ENCODE measurements at places on chromosomes 4 and X.

DNA sequence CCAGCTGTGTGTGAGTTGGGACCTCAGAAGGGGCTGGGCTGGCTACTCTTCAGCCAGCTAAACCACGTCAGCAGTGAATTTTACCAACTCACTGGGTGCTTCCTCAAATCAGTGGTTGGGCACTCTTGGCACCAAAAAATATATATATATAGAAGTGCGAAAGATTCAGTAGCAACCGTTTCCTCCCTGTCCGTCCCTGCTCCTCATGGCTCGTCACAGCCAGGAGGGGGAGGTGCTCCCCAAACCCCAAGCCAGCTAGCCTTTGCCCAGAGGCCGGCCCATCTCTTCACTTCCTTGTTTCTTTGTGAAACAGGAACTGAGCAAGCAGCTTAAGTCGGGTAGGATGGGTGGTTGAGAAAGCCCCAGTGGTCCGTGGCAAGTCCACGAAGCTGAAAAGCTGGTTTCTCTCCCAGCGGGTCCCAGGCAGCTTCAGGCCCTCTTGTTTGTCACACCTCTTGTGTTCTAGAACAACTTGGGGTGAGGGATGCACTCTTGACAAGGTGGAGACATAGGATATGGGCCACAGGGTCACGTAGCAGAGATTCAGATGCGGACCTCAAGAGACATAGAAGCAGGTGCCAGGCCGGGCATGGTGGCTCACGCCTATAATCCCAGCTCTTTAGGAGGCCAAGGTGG, 6.8 kb upstream of the SASH3 start:
- DNase-seq, result peak; percentile 37

DNA sequence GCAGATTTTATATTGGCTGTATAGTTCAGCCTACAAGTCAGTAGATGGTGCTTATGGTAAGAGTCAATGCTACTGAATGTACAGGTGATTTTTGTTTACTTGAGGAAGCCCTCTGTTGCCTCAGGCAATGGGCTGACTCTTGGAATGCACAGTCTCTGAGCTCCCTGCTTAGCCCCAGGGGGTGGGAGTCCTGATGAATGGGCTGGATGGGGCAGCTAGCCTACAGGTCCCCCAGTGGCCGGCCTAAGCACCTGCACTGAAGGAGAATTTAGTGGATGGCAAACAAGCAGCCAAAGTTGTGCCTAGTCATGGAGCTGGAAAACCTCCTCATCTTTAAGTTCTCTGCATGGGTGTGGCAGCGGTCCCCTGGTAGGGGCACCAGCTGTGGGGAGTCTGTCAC, 101.8 kb upstream of the CXorf51B start:
- DNase-seq, result no peak

GRCh38 chr4:10619855-10620254, 64.7 kb downstream of the CLNK start:
- no peak for DNase-seq

- no peak for DNase-seq
Measured at GRCh38 chrX:96683997-96684338, 674 bp upstream of the DIAPH2 start.

DNA sequence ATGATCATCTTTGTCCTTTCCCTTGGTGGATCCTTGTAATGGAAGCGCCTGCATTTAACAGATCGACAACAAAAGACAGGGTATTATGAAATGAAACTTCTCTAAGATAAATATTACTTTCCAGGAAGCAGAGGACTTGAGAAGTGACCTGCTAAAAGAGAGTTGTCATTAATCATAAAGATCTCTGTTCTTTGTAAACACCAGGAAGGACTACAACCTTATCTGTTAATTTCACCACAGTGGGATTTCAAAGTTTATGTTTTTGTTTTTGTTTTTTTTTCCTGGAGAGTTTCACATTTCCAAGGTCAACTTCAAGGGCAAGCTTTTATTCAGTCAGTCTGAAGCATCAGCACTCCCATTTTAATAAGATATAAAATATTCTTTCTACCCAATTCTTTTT, 170.9 kb downstream of the RCHY1 start:
- no peak for DNase-seq

DNA sequence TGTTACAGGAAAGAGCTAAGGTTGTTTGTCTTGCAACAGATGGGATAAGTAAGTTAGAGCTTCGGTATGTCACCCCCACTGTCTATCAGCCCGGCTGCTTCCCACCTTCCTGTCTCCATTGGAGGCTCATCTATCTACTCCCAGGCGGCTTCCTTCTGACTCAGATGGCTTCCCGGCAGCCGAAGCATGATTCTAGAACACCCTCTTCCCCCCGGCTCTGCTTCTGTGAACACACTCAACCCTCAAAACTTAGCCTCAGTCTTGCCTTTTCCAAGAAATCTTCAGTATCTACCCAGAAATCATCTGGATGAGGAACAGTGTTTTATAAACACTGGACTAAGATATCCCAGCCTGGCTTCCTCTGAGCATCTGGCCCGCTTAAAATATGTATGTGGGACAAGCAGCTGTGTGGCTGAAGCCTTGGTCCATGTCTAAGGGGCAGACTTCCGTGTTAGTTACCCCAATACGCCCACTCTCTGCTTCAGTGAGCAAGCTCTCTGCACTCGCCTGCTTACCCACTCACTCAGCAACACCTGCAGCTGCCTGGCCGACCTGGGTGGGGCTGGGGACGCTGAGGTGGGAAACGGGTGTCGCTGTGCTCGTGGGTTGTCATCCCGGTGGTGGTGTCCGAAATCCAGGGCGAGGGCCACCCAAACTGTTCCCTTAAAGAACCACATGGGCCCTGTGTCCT, 12.0 kb upstream of the SLC2A9 start:
- no peak for DNase-seq

DNA sequence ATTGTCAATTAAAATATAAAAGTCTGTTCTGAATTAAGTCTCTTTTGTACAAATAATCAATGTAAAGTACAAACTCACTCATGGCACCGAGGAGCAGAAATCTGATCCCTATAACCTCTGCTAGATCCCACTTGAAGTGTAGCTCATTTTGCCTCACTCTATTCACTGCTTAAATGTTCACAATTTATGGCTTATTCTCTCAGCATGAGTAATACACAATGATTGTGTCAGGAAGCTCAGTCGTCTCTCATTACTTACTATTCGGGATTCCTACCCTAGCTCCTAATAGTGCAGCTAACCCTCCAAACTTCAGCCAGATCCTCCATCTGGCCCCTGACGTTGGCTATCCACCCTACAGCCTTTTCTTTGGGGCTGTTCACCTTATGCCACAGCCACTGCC, 4.7 kb upstream of the AMMECR1 start:
- DNase-seq, result no peak

- no peak for DNase-seq
Measured at GRCh38 chrX:69614886-69615285, 1.0 kb upstream of the EDA start.

DNA sequence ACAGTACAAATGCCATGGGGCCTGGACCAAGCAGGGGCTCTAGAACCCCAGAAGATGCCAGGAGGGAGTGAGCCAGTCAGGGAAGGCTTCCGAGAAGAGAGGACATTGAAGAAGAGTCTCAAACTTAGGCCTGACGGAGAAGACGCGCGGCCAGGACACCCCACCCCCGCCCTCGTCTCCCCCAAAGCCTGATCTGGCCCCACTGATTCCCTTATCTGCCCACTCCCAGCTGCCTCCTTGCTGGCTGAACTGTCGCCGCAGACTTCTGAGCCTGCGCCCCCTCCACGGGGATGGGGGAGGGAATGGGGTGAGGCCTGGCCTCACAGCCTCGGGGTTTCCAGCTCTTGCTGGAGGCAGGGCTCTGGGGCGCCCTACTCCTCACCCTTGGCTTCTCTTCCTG, 3.6 kb upstream of the GATA1 start:
- no peak for DNase-seq

GRCh38 chr4:156390599-156391324, 437.1 kb upstream of the CTSO start:
- no peak for DNase-seq

- DNase-seq, result no peak
Measured at GRCh38 chr4:170022211-170022610, 4.0 kb downstream of the MFAP3L start.

DNA sequence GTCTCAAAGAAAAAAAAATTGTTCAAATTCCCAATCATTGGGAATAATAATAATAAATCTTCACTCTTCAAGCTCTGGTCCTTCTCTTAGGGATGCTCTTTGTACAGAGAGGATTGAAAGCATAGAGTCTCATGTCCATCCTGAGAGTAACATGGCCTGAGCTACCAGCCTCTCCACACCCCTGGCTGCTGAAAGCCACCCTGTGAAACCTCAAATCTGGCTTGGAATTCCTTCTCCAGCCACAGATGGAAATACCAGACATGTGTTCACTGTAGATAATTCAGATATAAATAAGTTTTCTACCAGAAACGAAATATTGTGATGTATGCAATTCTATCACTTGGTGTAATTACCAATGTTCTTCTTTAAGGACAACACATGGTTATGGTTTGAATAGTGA, 140.6 kb downstream of the ARSF start:
- no peak for DNase-seq

DNA sequence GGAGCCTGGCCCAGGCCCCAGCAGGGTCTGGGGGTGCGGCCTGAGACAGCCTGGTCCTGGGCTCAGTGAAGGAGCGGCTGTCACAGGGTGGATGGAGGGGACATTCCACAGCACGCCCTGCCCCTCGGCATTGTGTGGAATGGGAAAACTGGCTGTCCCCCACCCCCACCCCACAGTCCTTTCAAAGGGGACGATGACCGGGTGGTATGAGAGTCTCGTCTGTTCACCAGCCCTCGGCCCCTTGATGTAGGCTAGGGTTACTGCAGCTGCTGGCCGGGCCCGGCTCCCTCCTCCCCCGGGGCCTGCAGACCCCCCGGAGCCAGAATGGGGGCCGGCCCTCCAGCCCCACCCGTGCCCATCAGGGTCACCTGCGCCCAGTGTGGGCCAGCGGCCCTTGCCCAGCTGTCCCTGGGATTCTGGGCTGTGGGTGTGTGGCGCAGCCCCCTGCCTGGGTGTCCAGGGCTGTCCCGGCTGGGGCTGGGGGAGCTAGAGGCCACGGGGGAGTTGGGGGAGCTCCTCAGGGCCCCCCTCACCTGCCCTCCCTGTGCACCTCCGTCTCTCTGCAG, 11.7 kb downstream of the FGFRL1 start:
- no peak for DNase-seq

GRCh38 chr4:110634350-110635162, 11.7 kb upstream of the PITX2 start:
- no peak for DNase-seq

GRCh38 chr4:145179281-145179860, 1.0 kb downstream of the OTUD4 start:
- DNase-seq, result peak; percentile 83

DNA sequence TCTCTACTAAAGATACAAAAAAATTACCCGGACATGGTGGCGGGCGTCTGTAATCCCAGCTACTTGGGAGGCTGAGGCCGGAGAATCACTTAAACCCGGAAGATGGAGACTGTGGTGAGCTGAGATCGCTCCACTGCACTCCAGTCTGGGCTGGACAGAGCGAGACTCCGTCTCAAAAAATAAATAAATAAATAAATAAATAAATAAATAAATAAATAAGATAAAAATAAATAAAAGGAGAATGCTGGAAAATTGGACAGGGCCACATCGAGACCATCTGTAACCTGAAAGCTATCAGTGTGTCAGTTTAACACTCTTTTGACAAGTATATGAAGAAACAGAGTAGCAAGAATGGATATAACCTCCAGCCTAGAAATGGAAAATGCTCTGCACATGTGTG, 15.7 kb upstream of the FAT1 start:
- DNase-seq, result no peak

GRCh38 chr4:187256897-187257296, 533.2 kb upstream of the FAT1 start:
- no peak for DNase-seq

- DNase-seq, result no peak
Measured at GRCh38 chr4:124883632-124884031, 171.1 kb upstream of the ANKRD50 start.

GRCh38 chr4:138192113-138192512, 50.0 kb downstream of the SLC7A11 start:
- DNase-seq, result no peak

DNA sequence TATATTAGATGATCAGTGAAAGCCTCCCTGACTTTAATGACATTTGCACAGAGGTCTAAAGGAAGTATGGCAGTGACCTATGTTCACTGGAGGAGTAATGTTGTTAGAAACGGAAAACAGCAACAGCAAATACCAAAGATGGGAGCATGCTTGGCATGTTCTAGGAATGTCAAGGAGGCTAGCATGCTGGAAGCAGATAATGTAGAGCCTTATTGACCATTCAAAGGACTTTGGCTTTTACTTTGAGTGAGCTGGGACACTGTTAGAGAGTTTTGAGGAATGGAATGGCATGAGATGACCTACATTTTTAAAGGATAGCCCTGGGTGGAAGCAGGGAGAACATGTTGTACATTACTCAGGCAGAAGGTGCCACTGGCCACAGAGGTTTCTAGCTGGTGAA, 6.0 kb downstream of the RPA4 start:
- no peak for DNase-seq

DNA sequence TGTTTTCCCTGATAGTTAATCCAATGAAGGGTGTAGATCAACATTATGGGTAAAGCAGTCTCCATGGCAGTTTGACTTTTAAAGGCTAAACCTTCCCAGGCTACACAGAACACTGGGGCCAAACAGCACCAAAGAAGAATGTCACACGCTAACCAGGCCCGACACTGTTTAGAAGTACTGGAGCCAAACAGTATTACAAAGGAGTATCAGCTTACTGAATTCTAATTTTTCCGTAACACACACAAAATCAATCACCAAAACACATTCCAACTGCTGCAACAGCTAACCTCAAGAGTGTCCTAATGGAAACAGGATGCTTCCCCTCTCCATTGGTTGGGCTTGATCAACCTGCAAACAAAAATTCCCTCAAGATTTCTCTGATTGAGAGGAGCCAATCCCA, 783.5 kb downstream of the PCDH18 start:
- DNase-seq, result no peak

DNA sequence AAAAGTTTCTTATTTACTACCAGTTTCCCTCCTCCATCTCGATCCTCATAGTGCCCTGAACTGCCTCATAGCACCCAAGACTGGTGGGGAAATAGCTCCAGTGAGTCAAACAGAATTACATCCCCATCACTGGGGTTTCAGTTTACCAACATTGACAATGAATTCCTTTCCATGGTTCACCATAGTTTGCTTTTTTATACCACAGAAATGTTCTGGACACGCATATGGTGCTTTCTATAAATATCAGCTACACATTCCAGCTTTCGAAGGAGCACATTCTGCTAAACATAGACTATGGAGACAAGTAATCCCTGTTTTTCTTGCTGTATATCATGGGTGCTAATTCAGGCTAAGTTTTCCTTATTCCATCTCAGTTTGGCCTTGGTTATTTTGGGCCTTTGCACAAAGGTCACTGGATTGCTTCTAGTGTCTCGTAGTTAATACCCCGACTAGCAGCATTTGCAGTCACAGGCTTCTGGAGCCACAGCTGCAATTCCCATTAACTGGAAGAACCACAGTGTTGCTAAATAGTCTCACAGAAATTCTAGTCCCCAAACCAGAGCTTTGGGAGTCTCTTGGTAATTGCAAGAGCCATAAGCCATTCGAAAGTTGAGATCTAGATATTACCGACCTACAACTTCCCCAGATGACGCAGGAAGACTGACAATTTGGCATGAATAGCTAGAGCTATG, 53.4 kb upstream of the TRPC3 start:
- DNase-seq, result no peak

GRCh38 chr4:65046192-65047133, 623.8 kb downstream of the EPHA5 start:
- DNase-seq, result no peak
